Ascending aorta (tissue), 2 donors: ENCODE measurements at places on chromosomes 16 and 17.

DNA sequence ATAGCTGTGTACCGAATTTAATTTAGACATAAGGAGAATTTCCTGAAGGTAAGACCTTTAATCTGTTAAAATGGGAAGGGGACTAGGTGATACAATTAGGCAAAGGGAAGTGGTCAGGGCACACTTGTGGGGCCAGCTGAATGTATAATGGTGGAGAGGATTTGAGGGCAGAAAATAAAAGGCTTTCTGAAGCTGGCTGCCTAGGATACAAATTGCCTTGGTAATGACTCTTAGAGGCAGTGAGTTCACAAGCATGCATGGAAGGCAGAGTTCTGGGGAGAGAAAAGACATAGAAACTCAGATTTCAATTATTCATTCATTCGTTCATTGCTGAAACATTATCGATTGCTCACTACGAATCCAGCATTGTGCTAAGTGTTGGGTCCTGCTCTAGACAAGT, 12.4 kb upstream of the NFAT5 start:
- H3K27ac ChIP-seq = no peak overlapping the region
- DNase-seq = no peak
- H3K36me3 ChIP-seq = no peaks in the 10 kb centered on the region
- no peak overlapping the region for H3K4me3 ChIP-seq
- H3K27me3 ChIP-seq = no peaks in the 10 kb centered on the region

DNA sequence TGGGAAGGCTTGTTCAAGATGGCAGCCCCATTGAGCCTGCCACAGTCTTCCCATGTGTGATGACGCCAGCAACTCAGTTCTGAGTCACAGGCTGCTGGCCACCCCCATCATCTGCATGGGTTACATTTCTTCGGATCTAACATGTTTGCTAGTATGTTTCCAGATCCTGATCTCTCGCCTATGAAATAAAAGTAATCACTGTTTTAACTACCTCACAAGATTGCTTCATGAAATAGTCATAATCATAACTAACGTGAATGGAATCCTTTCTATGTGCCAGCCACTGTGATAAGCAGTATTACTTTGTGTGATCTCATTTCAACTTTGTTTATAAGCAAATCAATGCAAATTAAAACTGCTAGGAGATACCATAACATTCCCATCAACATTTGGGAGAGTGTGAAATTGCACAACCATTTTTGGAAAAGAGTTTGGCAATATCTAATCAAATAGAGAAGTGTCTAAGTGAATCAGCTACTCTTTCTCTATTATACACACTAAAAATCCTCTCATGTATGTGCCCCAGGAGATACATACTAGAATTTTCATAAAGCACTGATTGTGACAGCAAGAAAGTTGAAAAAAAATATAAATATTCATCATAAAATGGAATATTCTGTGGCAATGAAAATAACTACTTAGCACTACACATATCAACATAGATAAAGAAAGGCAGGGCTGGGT, 300.2 kb upstream of the IRX5 start:
- H3K4me1 ChIP-seq = no peaks in the 10 kb centered on the region
- DNase-seq = no peak
- H3K36me3 ChIP-seq = no peaks in the 10 kb centered on the region
- no peak overlapping the region for H3K4me3 ChIP-seq
- no peak overlapping the region for H3K27ac ChIP-seq

DNA sequence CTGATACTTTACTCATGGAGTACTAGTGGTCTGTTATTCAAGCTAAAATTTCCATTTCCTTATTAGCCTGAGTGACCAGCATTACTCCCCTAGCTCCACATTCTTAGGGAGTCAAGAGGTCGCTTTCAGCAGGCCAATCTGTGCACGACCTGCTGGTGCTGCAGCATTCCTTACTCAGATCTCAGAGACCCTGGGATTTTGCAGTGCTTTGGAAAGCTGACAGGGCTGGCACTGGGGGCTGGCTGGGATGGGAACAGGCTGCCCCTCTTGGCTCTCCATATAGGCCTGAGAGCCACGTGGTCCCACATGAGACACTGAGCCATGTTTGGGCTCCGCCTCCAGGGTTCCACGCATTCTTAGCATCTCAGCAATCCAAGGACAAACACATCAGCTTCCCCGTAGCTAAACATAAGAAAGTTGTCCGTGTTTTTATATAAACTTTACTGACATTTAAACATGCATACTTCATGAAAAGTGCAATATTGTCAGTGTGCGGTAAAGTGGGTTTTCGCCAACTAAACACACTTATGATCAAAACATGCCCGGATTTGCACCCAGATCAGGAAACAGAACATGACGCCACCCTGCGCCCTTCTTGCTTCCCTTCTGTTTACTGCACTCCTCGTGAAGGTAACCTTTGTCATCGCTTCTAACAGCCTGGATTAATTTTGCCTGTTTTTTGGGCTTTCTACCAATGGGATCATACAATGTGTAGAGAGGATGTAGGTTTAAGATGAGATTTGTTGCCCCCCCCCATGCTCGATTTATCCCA, 254.5 kb upstream of the CACNG5 start:
- H3K27ac ChIP-seq = peak overlapping the region; percentile 50
- H3K27me3 ChIP-seq = no peaks in the 10 kb centered on the region
- peak; percentile 64 for DNase-seq
- H3K36me3 ChIP-seq = no peaks in the 10 kb centered on the region

DNA sequence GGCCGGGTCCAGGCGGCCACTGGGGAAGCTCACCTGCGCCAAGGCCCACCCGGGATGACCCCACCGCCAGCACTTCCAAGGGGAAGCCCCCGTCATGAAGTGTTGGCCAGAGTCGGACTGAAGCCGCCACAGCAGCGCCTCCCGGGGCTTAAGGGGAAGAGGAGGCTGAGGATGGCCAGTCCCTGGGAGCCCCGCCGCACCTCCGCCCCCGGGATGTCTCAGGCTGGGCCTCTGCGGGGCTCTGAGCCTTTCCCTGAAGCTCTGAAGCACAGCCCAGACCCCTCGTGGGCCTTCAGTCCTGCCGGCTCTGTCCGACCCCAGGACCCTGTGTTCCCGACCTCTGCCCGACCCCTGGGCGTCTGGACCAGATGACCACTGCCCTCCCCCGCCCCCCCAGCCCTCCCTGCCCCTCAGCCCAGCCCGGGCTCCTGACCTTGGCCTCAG, 42.8 kb upstream of the ACSF3 start:
- H3K27me3 ChIP-seq = no peaks in the 10 kb centered on the region
- H3K36me3 ChIP-seq = no peaks in the 10 kb centered on the region
- H3K4me3 ChIP-seq = no peak overlapping the region

DNA sequence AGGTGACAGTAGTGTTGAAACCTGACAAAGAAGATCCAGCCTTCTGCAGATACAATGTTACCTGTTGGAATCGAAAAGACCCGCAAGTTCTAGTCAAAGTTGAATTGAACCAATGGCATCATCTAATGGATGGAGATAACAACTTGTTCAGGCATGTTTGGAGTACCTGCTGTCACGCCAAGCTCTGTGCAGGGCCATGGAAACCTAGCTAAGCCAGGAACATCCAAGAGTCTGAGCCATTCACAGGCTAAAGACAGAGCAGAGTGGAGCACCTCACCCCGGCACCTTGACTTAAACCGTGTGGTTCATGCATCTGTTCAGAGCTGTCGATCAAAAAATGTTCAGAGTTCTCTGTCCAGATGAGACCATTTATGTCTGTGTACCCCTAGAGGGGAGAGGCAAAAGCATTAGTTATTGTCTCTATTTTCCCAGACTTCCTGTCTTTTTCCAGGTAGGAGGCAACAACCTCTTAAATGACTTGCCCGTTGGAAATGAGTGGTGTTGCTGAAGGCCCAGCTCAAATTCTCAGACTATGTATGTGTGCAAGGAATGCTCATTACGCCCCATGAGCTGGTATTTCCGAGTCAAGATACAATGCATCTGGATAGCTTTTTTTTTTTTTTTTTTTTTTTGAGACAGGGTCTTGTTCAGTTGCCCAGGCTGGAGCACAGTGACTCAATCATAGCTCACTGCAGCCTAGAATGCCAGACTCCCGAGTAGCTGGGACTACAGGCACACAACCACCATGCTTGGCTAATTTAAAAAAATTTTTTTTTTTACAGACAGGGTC, 44.9 kb upstream of the XYLT1 start:
- no peak overlapping the region for H3K27ac ChIP-seq
- H3K27me3 ChIP-seq = no peaks in the 10 kb centered on the region
- no peak for DNase-seq
- H3K36me3 ChIP-seq = no peaks in the 10 kb centered on the region
- H3K4me1 ChIP-seq = no peaks in the 10 kb centered on the region
- no peak overlapping the region for H3K4me3 ChIP-seq

- no peaks in the 10 kb centered on the region for H3K36me3 ChIP-seq
- peaks cover 26% of the 10 kb centered on the region for H3K4me1 ChIP-seq
- no peak for DNase-seq
These were observed 22.9 kb upstream of the ZCCHC14 start for GRCh38 chr16:87515475-87516330.

- no peaks in the 10 kb centered on the region for H3K4me1 ChIP-seq
- H3K4me3 ChIP-seq = no peak overlapping the region
- no peaks in the 10 kb centered on the region for H3K36me3 ChIP-seq
- H3K27ac ChIP-seq = no peak overlapping the region
- no peaks in the 10 kb centered on the region for H3K27me3 ChIP-seq
These were observed 36.1 kb upstream of the PHB1 start for GRCh38 chr17:49450735-49451134.

- H3K4me3 ChIP-seq = no peak overlapping the region
- H3K27ac ChIP-seq = no peak overlapping the region
- H3K27me3 ChIP-seq = no peaks in the 10 kb centered on the region
- DNase-seq = no peak
These were observed 7.9 kb upstream of the MRC2 start for GRCh38 chr17:62619417-62620155.

DNA sequence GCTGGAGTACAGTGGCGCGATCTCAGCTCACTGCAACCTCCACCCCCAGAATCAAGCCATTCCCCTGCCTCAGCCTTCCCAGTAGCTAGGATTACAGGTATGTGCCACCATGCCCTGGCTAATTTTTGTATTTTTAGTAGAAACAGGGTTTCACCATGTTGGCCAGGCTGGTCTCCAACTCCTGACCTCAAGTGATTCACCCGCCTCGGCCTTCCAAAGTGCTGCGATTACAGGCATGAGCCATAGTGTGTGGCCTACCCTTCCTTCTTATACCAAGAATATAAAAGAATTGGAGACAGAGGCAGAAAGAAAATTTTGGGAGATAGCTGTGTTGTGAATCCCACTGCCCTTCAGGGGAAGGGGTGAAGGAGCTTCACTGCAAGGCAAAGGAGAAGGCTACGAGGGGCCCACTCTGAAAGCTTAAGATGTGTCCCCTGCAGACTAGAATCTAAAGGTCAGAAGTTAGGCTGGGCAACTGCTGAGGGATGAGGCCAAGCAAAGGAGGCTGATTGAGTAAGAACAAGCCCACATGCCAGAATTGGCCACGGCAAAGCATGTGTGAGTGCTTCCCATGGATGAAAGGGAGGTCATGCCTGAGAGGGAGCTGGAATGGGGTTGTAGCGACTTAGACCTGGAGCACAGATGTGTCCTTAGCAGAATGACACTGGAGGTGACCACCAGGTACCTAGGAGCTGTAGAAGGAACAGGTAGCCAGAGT, 8.4 kb upstream of the CRYBA1 start:
- H3K4me3 ChIP-seq = no peak overlapping the region
- DNase-seq = no peak
- no peaks in the 10 kb centered on the region for H3K27me3 ChIP-seq
- no peaks in the 10 kb centered on the region for H3K36me3 ChIP-seq
- H3K4me1 ChIP-seq = peaks cover 19% of the 10 kb centered on the region

GRCh38 chr17:80511222-80512180, 33.1 kb upstream of the RPTOR start:
- DNase-seq = no peak
- H3K27ac ChIP-seq = no peak overlapping the region
- no peak overlapping the region for H3K4me3 ChIP-seq
- H3K4me1 ChIP-seq = no peaks in the 10 kb centered on the region

DNA sequence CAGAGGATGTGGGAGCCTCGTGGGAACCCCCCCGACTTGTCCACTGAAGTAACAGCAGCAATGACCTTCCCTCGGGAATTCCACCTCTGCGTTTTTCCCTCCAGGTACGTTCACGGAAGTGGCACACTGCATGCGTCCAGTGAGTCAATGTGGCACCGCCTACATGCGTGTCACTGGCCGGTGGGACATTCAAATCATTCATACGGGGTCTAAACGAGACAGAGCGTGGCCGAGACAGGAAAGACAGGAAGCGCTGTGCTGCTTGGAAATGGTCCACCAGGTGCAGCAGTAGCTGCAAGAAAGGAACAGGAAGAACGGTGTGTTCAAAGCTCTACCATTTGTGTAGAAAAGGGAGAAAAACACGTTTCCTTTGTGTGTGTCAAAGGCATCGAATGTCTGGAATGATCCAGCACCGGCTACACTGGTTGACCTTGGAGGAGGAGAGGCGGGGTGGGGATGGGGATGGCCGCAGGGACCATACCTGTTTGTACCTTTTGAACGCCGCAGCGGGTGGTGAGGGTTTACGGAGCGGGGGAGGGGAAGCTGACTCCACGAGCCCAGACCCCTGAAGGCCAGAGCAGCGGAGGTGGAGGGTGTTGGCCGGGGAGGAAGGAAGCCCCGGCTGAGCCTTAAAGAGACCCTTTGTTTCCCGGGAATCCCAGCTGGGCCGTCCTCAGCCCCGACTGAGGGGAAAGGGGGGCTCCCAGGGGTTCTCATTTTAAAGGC, 1.7 kb upstream of the PGAP6 start:
- no peaks in the 10 kb centered on the region for H3K27me3 ChIP-seq
- peaks cover 12% of the 10 kb centered on the region for H3K4me1 ChIP-seq
- H3K27ac ChIP-seq = no peak overlapping the region
- H3K36me3 ChIP-seq = no peaks in the 10 kb centered on the region
- no peak for DNase-seq
- peak overlapping the region; percentile 84 for H3K4me3 ChIP-seq

GRCh38 chr16:57196286-57196685, 10.2 kb downstream of the RSPRY1 start:
- no peak overlapping the region for H3K4me3 ChIP-seq
- no peaks in the 10 kb centered on the region for H3K27me3 ChIP-seq
- H3K36me3 ChIP-seq = no peaks in the 10 kb centered on the region
- no peaks in the 10 kb centered on the region for H3K4me1 ChIP-seq
- no peak for DNase-seq

- DNase-seq = no peak
- no peak overlapping the region for H3K4me3 ChIP-seq
- no peak overlapping the region for H3K27ac ChIP-seq
- no peaks in the 10 kb centered on the region for H3K27me3 ChIP-seq
- H3K4me1 ChIP-seq = no peaks in the 10 kb centered on the region
- H3K36me3 ChIP-seq = no peaks in the 10 kb centered on the region
These were observed 8.1 kb downstream of the MEIOB start for GRCh38 chr16:1863681-1864460.

DNA sequence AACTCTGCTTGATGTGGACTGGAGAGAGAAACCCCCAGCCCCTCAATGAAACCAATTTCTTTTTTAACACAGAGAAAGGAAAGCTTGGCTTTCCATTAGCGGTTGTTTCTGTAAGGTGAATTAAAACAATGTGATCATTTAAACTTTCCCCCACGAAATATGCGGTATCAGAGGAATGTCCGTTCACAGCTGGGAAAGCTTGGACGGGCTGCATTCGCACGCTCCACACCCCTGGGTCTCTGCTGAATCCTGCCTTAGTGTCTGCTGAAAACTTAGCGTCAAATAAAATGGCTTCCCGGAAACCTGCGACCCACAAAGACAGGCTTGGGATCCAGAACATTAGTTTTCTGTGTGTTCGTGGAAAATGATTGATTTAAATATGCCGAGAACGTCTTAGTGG, 71.7 kb downstream of the C16orf95 start:
- H3K4me3 ChIP-seq = no peak overlapping the region
- no peaks in the 10 kb centered on the region for H3K4me1 ChIP-seq
- H3K27ac ChIP-seq = no peak overlapping the region
- DNase-seq = no peak
- no peaks in the 10 kb centered on the region for H3K27me3 ChIP-seq
- H3K36me3 ChIP-seq = no peaks in the 10 kb centered on the region

GRCh38 chr17:47641202-47641601, 8.5 kb upstream of the KPNB1 start:
- no peaks in the 10 kb centered on the region for H3K27me3 ChIP-seq
- no peak overlapping the region for H3K27ac ChIP-seq
- no peaks in the 10 kb centered on the region for H3K4me1 ChIP-seq
- DNase-seq = no peak
- H3K36me3 ChIP-seq = peaks cover 11% of the 10 kb centered on the region
